ENCODE measurements at places on chromosomes 3 and 15. TPM values are rescaled to one million over a fixed set of nuclear protein-coding genes. Genes with fewer than 3 reads are reported as not detected.
A peak's percentile ranks its signal among the peaks of the same experiment; 100 is the strongest.

ALDH1L1 gene
- not detected for polyA plus RNA-seq

PARP9 gene
- polyA plus RNA-seq: 10.1 TPM

CHDH gene
- polyA plus RNA-seq: 0.02 TPM

GRCh38 chr15:85688711-85689110 is 106.0 kb downstream of the KLHL25 start:
- H3K27ac ChIP-seq: no peak overlapping the region
- H3K36me3 ChIP-seq: peaks cover 6% of the 10 kb centered on the region
- H3K4me1 ChIP-seq: peaks cover 32% of the 10 kb centered on the region
- no peaks in the 10 kb centered on the region for H3K27me3 ChIP-seq

DNA sequence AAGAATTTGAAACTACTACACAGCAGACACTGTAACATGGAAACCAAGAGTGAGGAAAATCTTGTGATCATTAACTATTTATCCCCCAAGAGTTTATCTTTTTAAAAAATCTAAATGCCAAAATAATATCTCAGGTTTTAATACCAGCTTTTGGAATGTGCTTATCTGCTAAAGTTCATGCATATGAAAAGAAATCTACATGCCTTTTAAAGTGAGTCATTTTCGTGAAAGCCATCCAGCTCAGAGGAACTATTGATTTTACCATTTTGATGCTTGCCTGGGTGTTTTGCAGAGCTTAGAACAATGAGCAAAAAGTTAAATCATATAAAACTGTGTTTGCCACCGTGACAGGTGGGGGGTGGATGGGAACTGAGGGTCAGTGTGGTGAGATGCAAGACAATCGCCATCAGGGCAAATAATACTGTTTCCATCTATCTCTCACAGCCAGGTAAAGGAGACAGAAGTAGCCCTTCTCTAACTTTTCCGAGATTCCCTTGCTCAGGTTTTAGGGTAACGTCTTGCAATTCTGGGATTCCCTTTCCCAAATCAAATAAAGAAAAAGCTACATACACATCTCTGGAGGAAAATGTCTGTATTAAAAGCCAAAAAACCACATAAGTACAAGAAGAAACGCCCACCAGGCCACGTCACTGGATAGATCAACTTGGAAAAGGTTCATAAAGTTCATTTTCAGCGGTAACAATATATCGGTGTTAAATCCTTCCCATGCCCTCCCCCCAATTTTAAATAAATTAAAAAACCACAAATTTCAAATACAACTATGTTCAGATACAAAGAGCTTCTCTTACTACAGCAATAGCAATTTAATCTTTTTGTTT is 2.0 kb downstream of the TMEM158 start:
- H3K36me3 ChIP-seq: no peaks in the 10 kb centered on the region
- DNase-seq: no peak
- H3K27ac ChIP-seq: no peak overlapping the region
- peaks cover 16% of the 10 kb centered on the region for H3K27me3 ChIP-seq
- peaks cover 10% of the 10 kb centered on the region for H3K4me1 ChIP-seq
- peak overlapping the region; percentile 76 for H3K4me3 ChIP-seq

- no peak for DNase-seq
- H3K36me3 ChIP-seq: no peaks in the 10 kb centered on the region
- H3K27me3 ChIP-seq: no peaks in the 10 kb centered on the region
Measured at GRCh38 chr3:33032938-33033337, 64.0 kb downstream of the GLB1 start.

- H3K4me3 ChIP-seq: no peak overlapping the region
- no peaks in the 10 kb centered on the region for H3K4me1 ChIP-seq
- DNase-seq: no peak
- H3K36me3 ChIP-seq: no peaks in the 10 kb centered on the region
- no peak overlapping the region for H3K27ac ChIP-seq
Measured at GRCh38 chr15:55256281-55257011, 33.2 kb downstream of the RAB27A start.

DNA sequence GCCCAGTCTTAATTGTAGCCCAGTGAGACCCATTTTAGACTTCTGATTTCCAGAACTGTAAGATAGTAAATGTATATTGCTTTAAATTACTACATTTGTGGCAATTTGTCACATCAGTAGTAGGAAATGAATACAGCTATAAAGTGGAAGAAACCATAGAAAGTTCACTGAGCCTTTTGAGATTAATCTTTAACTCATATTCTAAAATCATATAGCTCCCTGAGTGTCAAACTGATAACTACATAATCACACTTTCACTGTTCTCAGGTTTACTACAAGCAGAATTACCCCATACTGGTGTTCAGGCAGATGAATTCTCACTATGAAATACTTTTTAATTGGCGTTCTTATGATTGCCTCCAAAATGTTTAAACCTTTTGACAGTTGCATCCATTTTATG is 42.8 kb downstream of the CNTN4 start:
- no peaks in the 10 kb centered on the region for H3K27me3 ChIP-seq
- no peak overlapping the region for H3K4me3 ChIP-seq
- H3K36me3 ChIP-seq: no peaks in the 10 kb centered on the region
- DNase-seq: no peak

DNA sequence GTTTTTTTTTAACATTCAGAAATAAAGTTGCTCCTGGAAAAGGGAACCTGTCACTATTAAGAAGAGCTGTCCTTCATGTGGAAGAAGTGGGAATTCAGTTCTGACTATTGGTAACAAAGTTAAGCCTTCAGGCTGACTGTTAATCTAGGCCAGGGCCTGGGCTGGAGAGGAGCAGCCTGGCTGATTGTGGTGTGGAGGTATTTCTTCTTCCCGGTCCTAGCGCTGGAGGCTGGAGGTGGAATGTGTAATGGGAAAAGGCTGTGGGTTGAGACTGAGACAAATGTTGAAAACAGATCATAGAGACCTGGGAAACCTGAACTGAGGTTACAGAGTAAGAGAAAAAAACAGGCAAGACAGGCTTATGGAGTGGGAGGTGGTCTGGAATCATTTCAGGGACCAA is 23.8 kb upstream of the SH3BP5 start:
- DNase-seq: no peak
- H3K36me3 ChIP-seq: no peaks in the 10 kb centered on the region
- peaks cover 13% of the 10 kb centered on the region for H3K4me1 ChIP-seq
- H3K27ac ChIP-seq: peak overlapping the region; percentile 39
- H3K4me3 ChIP-seq: no peak overlapping the region
- no peaks in the 10 kb centered on the region for H3K27me3 ChIP-seq

DNA sequence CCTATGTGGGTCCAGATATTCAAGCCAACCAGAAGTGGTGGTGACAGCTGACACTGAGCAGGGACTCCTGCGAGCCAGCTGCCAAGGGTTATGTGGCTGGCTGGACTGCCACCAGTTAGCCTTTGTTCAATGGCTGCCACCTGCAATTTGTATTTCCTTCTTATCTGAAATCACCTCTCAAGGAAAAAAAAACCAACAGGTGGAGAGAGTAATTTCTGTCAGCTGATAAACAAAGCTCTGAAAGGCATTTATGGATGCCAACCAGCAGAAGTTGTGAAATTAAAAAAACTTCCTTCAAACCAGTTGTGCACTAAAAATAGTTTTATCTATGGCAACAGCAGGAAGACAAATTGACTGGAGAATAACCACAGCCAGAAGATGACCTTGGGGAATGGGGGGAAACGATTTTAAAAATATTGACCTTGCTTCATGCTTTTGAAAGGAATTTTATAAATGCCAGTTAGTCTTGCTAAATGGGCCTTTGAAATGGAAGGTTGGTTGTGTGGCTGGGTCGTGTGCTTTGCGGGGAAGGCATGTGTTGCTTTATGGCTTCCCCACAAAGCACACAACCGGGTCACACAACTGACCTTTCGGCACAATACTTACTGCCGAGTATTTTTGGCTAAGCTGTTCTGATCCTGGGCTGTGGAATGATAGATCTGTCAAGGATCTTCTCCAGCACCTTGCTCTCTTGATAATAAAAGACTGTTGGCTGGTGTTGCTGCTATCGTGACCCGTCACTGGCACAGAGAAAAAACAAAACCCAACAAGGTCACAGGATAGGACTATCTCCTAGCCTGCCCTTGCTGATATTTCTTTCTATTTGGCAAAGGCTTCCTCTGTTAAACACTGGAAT is 3.5 kb downstream of the MYZAP start:
- no peak overlapping the region for H3K27ac ChIP-seq
- no peaks in the 10 kb centered on the region for H3K27me3 ChIP-seq
- H3K4me1 ChIP-seq: peaks cover 9% of the 10 kb centered on the region
- H3K4me3 ChIP-seq: no peak overlapping the region

DNA sequence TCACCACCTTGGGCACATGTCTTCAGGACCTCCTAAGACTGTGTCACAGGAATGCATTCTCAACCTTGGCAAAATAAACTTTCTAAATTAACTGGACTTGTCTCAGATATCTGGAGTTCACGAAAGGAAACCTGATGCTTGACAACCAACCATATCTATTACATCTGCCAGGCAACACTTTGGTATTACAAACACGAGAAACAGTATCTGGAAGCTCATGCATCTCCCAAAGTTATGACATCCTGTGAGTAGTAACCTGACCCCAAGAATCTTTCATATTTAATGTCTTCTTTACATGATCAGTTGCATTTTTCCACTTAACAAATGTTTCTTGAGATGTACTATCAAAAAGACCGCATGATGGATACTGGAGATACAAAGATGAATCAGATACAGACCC is 465.3 kb upstream of the AGTR1 start:
- H3K27me3 ChIP-seq: no peaks in the 10 kb centered on the region
- H3K4me1 ChIP-seq: no peaks in the 10 kb centered on the region
- DNase-seq: no peak
- H3K27ac ChIP-seq: no peak overlapping the region
- H3K4me3 ChIP-seq: no peak overlapping the region
